ENCODE measurements at places on chromosomes 12 and 14.

GRCh38 chr12:102061096-102061559 lies 663 bp downstream of the WASHC3 start:
- no peak for DNase-seq

- DNase-seq: no peak
Measured at GRCh38 chr12:54415221-54415929, 3.7 kb downstream of the ITGA5 start.

DNA sequence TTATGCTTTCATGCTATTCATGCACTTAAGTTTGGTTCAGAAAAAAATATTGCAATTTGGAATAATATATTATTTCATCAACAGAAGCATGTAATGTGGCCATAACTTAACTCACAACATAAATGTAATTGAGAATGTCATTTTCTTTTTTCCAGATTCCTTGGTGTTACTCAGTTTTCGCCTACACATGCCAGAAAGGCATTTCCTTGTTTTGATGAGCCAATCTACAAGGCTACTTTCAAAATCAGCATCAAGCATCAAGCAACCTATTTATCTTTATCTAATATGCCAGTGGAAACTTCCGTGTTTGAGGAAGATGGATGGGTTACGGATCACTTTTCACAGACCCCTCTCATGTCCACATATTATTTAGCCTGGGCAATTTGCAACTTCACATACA lies 14.4 kb downstream of the TRHDE start:
- DNase-seq: no peak

DNA sequence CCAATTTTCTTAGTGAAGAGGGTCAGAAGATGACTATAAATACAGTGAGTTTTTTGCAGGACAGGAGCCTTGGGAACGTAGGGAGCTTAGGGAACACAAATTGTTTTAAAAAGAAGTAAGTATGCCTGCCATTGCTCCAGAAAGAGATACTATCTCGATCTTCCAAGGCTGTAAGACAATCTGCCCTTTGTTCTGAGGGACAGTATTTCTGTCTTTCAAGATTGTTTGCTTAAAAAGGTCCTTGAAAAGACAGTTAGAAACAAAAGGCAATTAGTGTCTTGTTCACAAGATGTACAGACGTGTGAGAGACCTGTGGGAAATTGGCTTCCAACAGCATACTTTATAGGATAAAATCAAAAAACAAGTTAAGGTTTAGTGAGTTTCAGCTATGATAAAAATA lies 321.2 kb upstream of the FAR2 start:
- no peak for DNase-seq

DNA sequence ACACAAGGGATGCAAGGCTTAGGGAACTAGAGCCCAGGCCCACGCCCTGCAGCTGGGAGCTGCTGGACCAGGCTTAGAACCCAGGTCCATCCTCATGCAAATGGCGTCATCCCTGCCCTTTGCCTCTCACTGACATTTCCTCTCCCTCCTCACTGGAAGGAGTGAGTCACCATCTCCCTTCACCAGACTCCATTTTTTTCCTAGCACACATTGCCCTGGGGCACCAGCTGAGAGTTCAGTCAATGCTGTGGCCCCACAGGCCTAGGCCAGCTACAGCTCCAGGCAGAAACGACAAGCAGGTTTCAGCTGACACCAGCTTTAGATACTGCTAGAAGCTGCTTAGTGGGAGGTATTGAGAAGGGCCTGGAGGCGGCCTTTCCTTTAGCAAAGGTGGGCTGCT lies 98.9 kb downstream of the RIMBP2 start:
- no peak for DNase-seq

- no peak for DNase-seq
Measured at GRCh38 chr12:47017041-47017713, 62.2 kb upstream of the PCED1B start.

DNA sequence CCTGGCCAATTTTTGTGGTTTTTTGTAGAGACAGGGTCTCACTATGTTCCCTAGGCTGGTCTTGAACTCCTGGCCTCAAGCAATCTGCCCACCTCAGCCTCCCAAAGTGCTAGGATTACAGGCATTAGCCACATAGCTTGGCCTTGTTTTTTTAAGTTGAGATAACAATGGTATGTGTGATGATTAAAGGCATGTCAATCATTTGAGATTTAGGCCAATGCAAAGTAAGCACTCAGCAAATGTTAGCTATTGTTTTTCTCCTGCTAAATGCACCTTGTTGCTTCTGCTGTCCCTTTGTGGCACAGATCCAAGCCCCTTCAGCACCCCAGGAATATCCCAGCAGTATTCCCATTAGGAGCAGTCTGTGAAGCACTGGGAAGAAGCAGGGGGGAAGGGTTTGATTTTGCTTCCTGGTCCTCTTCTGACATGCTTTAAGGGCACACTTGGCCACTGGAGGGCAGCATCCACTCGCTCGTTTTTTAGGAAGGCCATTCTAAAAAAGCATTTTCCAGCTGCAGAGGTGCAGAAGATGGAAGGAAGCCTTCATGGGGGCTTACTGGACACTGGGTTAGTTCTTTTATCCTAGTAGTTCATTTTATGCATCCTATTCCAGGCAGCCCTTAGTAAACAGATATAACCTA lies 70.2 kb upstream of the ZFP36L1 start:
- peak; percentile 68 for DNase-seq
